Left cardiac atrium (tissue), 4 donors: ENCODE measurements at places on chromosomes 1 and 21. TPM values are rescaled to one million over a fixed set of nuclear protein-coding genes. Genes with fewer than 3 reads are reported as not detected.

DNA sequence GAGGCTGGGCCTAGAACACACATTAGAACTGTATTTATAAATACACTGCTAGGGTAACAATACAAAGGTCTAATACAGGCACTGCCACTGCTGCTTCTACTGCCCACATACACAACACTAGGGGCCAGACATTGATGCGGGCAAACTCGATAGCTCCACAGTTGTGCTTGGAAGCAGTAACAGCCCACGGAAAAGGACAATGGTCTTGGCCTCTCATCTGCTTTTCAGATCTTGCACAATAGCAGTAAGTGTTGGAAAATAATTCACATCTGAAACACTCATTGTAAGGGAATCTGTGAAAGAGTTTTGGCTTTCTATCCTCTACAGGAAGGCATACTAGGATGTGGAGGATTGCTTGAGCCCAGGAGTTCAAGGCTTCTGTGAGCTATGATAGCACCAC lies 6.9 kb upstream of the SPOCD1 start:
- DNase-seq, result no peak

DNA sequence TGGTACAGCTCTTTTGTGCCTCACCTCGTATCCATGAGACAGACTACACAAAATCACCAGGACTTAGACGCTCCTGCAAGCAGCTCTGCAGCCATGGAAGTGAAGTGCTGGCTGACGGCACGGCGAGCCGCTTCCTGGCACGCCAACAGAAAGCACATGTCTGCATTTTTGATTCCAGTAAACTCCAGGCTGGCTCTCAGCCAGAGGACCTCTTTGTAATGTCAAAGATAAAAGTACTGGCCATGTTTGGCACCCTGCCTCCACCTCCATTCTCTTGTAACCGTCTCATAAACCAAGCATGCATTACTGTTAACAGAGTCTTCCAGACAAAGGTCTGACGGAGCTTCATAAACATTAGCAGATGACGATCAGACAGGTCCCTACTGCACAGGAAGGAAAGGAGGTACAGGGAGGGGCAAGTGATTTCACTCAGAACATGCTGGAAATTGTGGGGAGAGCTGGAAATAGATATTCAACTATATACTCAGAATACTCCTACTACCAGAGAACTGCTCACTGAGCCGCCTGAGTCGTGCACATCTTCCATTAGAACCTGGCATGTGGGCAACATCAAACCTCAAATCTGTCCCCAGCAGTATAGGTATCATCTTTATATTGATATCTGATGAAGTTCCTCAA lies 632.0 kb downstream of the SMYD3 start:
- DNase-seq, result peak; percentile 94

- DNase-seq, result no peak
Measured at GRCh38 chr1:90730243-90731022, 13.3 kb upstream of the BARHL2 start.

LAMB3 gene
- 8.4 TPM for total RNA-seq

DNA sequence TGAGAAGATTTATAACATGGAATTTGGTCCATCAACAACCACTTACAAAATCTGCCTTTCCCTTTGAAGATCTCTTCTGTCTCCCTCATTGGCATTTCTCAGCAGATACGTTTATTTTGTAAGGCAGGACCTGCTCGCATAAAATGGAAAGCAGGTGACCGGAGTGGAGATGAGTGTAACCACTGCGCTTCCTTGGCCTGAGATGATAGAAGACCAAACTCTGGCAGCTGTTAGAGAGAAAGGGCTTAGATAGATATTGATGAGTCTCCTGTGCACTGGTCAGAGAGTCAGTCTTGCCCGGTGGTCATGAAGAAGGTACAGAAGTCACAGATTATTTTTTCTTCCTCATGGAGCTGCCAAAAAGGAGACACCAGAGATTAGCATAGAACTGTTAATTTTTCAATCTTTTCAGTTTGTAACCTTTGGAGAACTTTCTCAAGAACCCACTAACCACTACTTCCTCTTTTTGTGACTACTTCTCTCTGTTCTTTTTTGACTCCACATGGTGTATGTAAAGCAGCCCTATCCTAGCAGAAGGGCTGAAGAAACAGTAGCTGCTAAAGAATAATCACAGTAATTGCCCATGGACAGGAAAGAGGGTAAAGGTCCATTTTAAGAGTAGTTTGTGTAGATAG lies 47.6 kb downstream of the FCRL3 start:
- no peak for DNase-seq

DNA sequence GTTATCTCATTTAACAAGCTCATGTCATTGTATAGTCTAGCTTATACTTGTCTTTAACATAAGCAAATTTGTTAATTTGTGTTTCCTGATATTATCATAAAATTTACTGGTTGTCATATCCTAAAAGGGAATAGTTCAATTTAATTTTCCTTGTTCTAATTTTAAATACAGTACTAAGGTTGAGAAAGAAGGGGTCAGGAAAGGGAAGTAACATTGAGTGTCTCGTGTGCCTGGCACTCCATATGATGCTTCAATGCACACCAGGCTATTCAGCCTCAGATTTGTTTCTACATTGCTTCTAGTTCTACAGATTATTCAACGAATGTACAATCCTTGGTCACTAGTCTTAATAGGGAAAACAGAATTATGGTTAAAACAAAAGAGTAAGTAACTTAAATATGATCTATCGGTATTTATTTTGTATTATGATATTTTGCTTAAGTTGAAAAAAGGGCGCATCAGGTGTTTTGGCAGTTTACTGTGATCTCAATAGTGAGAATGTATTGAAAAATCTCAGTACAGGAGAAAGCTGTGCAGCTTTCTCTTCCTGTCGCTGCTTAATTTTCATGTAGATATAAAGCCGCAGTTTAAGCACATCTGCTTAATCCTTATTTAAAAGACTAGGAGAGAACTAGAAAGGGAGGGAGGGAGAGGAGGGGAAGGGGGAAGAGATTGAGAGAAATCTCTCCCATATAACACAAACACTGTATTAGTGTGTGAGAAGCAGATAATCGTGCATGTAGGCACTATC lies 13.0 kb downstream of the PTPRC start:
- DNase-seq, result no peak

GRCh38 chr1:217482356-217483102 lies 148.4 kb downstream of the GPATCH2 start:
- DNase-seq, result no peak

DNA sequence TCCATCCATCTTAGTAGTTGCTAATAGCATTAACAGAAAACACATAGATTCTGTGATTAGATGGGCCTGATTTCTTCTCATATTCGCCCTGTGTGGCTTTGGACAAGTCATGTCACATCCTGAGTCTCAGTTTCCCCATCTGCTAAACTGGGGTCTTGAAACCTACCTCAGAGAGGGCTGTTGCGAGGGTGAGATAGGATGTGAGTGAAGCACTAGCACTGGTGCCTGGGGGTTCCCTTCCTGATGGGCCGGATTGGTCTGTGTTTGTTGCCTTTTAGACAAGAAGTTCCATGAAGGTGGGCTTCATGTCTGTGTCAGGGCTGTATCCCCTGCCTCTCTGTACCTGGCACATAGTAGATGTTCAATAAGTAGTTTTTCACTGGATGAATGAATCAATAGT lies 3.5 kb upstream of the MAN1C1 start:
- DNase-seq, result no peak

GRCh38 chr1:182207300-182207699 lies 145.8 kb upstream of the ZNF648 start:
- no peak for DNase-seq

- DNase-seq, result no peak
Measured at GRCh38 chr1:226946841-226947240, 6.7 kb downstream of the COQ8A start.

DNA sequence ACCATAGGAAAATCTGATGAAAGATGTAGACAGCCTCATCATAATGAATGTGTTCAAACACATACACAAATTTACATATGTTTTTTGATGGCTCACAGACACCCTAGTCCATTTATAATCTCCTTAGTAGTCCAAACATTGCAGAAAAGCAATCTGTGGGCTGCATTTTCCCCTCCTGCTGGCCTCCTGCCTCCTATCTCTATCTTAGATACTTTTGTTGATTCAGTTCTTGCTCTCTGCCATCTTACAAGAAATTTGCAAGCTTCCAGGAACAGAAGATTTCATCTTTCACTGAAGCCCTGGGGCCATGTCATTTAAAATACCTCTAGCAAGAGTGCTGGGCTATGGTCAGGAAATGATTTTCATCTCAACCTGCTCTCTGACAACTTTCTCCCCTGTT lies 50.6 kb downstream of the DUSP10 start:
- no peak for DNase-seq

GRCh38 chr1:64049900-64050540 lies 153.4 kb upstream of the UBE2U start:
- DNase-seq, result no peak

DNA sequence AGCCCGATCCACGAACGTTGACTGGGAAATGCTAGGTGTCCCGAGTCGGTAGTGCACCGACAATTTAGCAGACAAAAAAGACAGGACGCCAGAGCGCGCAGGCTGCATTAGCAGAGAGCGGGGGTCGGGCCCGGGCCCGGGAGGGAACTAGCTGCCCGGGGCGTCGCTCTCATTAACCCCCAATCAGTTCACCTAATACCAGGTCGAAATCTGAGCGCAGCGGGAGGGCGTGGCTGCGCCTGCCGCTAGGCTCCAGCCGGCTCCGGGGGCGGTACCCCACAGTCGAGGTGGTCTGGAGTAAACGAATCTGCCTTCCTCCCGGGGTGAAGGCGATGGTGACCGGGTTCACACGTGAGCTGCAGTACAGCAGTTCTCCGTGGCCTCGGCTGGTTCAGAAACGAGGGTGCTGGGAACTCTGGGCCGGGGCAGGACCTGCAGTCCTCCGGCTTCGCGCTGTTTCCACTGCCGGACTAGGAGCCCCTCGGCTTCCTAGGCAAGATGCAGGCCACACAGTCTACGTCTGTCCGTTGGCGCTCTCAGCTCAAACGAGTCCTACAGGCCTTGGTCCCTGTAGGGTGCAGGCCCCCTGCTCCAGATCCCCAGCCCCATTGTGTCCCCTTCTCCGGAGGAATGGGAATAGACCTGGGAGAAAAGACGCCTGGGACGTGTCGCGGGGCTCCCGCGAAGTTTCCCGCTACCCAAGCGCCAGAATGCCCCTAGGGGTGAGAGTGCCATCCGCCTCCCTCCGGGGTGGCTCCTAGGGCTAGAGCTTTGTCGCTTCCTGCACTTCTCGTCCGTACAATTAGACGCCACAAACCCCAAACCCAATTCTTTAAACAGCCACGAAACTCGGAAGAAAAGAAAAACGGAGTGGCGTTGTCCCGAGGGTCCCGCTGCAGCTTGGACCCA lies 2.0 kb downstream of the GFI1 start:
- peak; percentile 27 for DNase-seq

- DNase-seq, result no peak
Measured at GRCh38 chr1:245809361-245809760, 654.6 kb downstream of the KIF26B start.

DNA sequence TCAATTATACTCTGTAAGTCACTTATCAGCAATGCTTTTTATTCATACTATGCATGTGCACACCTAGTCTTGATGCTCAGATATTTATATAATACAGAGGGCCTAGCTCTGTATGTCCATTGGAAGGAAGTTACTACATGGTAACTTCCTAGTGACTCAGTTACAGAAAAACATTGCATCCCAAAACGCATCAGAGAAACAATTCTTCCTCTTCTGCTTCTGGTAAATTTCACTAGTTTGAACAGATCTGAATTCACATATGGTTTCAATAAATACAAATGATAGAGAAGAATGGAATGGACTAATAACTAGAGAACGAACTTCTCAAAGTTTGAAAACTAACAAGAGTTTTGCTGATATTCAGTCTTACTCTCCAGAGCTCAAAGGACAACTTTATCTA lies 811.3 kb upstream of the ADGRL2 start:
- DNase-seq, result no peak

KIF14 gene
- 0.05 TPM for total RNA-seq

- DNase-seq, result no peak
Measured at GRCh38 chr1:84698151-84699110, 8.2 kb upstream of the SSX2IP start.

- DNase-seq, result no peak
Measured at GRCh38 chr1:231638647-231639046, 12.1 kb downstream of the DISC1 start.

GRCh38 chr1:239363930-239364329 lies 22.4 kb upstream of the CHRM3 start:
- no peak for DNase-seq

GRCh38 chr1:50531027-50531426 lies 107.8 kb upstream of the DMRTA2 start:
- DNase-seq, result no peak

DNA sequence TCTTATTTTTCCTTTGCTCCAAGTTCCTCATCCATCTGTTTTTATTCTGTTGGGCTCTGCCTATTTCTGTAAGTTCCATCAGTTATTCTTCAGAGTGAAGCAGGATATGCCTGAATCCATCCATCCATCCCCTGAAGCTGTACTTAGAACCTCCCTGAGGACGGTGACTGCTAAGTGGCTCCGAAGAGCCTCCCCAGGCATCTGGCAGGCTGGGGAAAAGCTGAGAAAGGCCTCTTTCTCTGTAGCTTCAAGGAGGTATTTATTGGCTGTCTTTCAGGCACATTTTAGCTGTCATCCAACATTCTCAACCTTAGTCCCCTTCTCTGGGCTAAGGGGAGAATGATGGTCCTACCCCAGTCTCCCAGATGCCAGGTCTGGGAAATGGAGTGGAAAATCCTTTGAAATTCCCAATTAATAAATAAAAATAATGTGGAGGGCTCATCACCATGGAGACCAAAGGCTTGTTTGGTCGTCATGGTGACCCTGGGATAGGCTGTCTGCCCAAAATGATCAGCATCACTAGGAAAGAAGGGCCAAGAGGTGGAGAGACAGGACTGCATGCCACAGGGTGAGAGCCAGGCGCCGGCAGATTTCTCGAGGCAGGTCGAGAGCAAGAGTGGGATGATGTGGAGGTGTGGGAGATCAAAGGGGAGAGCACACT lies 82.0 kb downstream of the UBIAD1 start:
- DNase-seq, result no peak

EFNA1 gene
- total RNA-seq, result 39.1 TPM

DNA sequence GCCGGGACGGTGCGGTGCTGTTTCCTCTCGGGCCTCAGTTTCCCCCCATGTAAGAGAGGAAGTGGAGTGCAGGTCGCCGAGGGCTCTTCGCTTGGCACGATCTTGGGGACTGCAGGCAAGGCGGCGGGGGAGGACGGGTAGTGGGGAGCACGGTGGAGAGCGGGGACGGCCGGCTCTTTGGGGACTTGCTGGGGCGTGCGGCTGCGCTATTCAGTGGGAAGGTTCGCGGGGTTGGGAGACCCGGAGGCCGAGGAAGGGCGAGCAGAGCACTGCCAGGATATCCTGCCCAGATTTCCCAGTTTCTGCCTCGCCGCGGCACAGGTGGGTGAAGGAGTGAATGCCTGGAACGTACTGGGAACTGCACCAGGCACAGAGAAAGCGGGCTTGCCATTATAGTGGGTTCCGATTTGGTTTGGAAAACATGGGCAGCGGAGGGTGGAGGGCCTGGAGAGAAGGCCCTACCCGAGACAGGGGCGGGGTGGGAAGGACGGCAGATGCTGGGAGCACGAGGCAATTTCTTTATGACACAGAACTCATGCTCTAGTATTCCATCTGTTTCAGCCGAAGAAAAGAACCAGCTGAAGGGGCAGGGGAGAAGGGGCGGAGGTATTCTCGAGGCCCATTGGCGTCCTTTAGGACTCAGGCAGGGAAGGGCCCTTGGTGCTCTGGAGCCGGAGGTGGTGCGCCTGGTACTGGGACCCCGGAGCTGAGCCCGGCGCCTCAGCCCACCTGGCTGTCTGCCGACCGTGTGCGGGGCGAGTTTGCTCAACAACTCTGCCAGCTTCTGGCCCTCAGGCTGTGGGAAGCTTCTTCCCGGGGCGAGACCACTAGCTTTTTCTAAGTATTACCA lies 960 bp downstream of the PCSK9 start:
- no peak for DNase-seq

FRRS1 gene
- total RNA-seq, result 3.8 TPM

GRCh38 chr1:41807390-41807789 lies 111.3 kb downstream of the HIVEP3 start:
- peak; percentile 63 for DNase-seq

- no peak for DNase-seq
Measured at GRCh38 chr1:225889743-225890142, 797 bp upstream of the LEFTY1 start.
